ENCODE measurements at places on chromosomes 11 and 22.

GRCh38 chr22:29553351-29554224, at the start of gene THOC5:
TSS of gene THOC5 (minus strand) at chr22:29553757. CDS start at chr22:29549147, 4,610 bp downstream.
- peak; percentile 96 for DNase-seq

DNA sequence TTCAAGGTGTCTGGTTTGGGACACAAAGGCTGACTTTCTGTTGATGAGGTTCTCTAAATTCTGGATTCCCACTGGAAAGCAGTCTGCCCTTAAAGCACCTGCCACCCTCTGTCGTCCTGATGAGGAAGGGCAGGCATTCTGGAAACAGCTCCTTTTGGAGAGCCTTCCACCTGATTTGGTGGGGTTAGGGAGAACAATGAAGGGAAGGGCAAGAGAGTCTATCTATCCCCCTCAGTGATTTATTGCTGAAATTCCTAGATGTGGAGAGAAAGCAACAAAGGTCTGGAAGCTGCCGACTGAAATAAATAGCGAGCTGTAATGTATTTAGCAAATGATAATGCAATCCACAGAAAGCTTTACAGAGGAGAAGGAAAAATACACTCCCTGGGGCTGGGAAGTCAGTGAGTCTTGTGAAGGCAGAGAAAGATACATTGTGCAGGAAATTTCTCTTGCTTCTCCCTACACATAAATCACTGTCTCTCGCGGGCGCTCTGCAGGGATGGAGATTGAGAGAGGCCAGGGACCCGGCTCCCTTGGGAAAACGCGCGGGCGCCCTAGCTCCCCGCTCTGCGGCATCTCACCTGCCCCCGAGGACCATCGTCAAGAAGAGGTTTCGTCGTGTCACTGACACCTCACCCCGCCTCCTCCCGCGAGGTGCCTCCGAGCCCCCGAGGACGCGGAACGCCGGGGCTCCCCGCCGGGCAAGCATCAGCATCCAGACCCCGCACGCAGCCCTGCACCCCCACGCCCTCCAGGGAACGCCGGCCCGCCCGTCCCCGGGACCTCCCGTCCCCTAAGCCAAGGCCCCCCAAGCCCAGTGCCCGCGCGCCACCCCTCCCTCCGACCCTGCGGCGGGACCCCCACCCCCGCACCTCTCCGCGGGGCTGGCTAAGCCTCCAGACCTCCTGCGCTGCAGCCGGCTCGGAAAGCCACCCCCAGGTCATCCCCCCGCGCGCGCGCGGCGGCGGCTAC, 673 bp downstream of the CDON start:
- peak; percentile 26 for DNase-seq

DNA sequence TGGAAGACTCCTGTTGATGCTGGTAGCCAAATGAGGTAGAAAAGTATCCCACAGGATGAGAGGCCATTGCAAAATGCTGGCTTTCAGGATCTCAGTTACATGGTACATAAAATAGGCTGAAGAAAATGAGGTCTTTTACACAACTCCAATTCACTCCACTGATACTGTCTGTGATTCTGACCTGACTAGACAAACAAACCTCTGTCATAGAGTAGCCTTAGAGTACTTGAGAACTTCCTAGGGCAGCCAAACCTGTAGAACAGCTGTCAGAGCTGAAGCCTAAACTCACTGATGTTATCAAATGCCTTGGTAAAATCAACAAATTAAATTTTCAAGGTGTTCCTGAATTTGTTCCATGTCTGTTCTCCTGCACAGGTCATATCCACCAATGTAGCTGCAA, 26.2 kb upstream of the POGLUT3 start:
- no peak for DNase-seq

DNA sequence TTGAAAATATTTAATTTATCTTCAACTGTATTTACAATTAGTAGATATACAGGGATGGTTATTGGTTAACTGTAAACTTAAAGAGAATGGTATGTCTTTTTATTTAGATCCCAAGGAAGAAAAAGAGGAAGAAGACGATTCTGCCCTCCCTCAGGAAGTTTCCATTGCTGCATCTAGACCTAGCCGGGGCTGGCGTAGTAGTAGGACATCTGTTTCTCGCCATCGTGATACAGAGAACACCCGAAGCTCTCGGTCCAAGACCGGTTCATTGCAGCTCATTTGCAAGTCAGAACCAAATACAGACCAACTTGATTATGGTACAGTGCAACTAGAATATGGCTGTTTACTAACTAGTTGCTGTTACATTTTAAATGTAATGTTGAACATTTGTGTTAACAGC, 12.7 kb upstream of the CNTF start:
- DNase-seq: no peak

- DNase-seq: peak; percentile 81
Measured at GRCh38 chr11:127105593-127106541, 105.3 kb upstream of the KIRREL3 start.

DNA sequence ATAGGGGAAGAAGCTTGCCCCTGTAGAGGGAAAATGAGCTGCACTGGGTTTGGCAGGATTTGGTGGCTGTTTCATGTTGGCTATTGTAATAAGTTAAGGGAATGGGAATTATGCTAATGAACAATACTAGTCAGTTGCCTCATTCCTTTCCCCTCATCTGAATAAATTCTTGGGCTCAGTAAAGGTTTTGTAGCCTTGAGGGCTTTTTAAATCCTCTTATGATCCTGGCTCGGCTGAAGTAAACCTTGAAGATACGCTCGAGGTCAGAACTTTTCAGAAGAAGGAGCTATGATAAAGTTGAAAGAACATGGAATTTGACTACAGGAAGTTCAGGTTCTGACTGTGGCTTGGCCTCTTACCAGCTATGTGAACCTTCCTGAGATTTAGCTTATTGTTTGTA, 448.7 kb downstream of the RAB38 start:
- no peak for DNase-seq

DNA sequence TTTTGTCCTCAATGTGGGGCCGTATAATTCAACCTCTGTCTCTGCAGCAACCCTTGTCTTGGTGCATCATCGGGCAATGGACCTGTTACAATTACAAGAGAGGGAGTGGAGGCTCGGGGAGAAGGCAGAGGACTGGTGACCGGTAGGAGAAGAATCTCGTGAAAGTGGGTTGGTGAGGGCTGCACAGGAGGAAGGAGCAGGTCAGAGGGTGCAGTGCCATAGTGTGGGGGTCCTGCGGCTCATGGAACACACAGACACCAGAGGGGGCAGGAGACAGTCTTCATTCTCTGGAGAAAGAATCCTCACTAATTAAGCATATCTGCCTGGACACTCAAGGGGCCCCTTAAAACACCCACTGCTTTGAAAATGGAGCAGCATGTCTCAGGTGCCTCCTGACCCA, 174.7 kb upstream of the B3GAT1 start:
- no peak for DNase-seq

- DNase-seq: peak; percentile 58
Measured at GRCh38 chr22:32660292-32660691, 141.2 kb upstream of the TIMP3 start.

All from NCI-H2171 (cell line).